HS-27A (cell line): ENCODE measurements at places on chromosomes 16 and 17.

DNA sequence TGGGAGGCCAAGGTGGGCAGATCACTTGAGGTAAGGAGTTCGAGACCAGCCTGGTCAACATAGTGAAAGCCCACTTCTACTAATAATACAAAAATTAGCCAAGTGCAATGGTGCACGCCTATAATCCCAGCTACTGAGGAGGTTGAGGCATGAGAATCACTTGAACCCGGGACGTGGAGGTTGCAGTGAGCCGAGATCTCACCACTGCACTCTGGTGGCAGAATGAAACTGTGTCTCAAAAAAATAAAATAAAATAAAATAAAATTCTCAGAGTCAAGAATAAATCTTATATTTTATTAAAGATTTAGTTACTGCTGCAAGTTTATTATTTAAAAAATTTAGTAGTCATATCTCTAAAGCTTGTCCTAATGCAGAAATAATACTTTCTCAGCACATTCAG is 29.7 kb downstream of the ARL4D start:
- no peak for DNase-seq

- no peak for DNase-seq
Measured at GRCh38 chr16:18999045-18999393, 15.3 kb downstream of the TMC7 start.

DNA sequence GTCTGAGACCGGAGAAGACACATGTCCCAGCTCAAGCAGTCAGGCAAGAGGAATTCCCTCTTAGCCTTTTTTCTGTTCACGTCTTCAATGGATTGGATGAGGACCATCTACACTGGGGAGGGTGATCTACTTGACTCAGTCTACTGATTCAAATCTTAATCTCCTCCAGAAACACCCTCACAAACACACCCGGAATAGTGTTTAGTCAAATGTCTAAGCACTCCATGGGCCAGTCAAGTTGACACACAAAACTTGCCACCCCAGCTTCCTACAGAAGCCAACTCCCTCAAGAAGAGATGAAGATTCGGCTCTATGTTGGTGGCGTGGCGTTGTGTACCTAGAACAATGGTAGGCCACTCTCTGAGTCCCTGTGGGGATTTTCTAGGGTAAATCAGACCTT is 22.5 kb upstream of the NKD1 start:
- DNase-seq: no peak

GRCh38 chr16:31421587-31421986 is 6.6 kb downstream of the COX6A2 start:
- DNase-seq: no peak

GRCh38 chr16:81277541-81278080 is 37.2 kb upstream of the GAN start:
- no peak for DNase-seq

GRCh38 chr16:56259425-56259779 is 68.1 kb downstream of the GNAO1 start:
- DNase-seq: no peak
